Stimulated activated CD8-positive, alpha-beta memory T cell treated with anti-CD3 and anti-CD28 coated beads, Interleukin-2, amount 100 ng/mL, for 1 hour (primary cell): ENCODE measurements at places on chromosomes 6 and 20.

GRCh38 chr6:24272553-24272952, 85.3 kb downstream of the DCDC2 start:
- no peak for DNase-seq

GRCh38 chr6:154511791-154512190, 1.3 kb upstream of the CNKSR3 start:
- no peak for DNase-seq

DNA sequence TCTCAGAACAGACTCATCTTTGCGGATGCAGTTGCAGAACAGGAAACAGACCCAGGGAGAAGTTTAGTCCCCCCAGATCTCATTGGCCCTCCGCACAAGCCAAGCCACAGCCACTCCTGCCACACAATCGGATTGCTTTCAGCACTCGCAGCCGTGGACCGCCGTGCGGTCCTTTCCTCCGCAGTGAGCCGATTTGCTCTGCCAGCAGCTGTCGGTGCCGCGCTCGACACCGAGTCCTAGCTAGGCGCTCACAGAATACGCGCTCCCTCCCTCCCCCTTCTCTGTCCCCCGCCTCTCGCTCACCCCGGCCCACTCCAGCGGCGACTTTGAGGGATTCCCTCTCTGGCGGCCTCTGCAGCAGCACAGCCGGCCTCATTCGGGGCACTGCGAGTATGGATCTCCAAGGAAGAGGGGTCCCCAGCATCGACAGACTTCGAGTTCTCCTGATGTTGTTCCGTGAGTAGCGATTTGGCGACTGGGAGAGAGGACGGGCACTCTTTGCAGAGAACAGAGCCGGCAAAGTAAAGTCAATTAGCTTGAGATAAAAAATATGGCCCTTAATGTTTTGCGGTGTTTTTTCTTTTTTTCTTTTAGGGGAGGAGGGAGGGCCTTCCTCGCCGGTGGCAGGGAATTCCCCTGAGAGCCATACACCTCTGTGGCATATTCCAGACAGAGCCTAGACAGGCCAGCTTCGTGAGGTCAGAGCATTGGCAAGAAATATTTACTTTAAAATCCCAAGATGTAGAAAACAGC, at the start of gene LAMP5:
Gene LAMP5 (plus strand): TSS at position 130 of the 753 bp plus-strand sequence. CDS start 263 bp downstream, at position 393.
- no peak for DNase-seq

- no peak for DNase-seq
Measured at GRCh38 chr20:52071136-52071535, 120.4 kb downstream of the ZFP64 start.

DNA sequence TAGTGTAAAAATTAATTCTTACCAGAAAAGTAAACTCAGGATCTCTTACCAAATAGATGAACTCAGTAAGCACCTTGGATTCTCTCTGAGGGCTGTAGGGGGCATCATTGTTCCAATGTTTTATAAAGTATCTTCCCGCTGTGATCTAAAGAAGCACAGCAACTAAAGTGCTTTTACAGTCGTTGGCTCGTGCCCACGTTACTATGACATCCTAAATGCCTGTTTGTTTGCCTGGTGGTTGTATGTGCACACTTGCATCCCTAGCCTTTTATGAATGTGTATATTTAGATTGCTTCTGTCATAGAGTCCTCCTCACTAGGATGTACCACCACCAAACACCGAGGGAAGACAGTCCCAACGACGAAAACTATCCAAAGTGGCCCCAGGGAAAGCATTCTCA, 34.5 kb downstream of the SLX4IP start:
- DNase-seq, result no peak

GRCh38 chr6:147238906-147239305, 34.7 kb downstream of the STXBP5 start:
- no peak for DNase-seq

DNA sequence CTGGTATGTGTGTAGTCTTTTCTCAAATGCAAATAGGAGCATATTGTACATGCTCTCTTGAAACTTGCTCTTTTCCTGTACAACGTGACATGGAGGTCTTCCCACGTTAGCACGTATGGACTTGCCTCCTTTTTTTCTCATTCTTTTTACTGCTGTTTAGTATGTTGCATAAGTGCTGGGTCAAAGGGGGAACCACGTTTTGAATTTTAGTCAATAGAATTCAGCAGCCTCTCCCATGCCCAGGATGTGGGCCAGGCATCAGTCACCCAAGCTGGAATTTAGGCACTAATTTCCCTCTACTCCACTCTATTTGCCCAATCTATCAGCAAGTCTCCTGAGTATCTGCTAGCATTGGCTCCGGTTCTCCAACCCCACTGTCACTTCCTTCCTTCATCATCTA, 41.5 kb upstream of the RNF24 start:
- no peak for DNase-seq

DNA sequence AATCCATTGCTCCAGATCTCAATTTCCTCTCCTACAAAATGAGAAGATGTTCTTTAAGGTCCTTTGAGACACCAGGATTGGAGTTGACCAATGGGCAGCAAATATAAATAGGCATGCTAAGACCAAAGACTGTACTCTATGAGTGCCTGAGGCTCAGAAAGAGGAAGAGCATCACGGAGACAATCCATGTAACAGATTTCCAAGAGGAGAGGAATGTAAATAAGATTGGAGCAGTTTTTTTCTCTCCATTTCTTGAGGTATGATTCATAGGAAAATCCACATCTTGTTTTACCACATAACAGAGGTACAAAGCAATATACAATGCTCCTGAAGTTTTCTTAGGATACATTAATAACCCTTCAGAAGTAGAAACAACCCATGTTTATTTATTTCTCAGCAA, 109.8 kb downstream of the UBE3D start:
- no peak for DNase-seq

GRCh38 chr6:38739532-38739931, 24.4 kb downstream of the DNAH8 start:
- no peak for DNase-seq

- no peak for DNase-seq
Measured at GRCh38 chr6:156848123-156848522, 70.9 kb downstream of the ARID1B start.

DNA sequence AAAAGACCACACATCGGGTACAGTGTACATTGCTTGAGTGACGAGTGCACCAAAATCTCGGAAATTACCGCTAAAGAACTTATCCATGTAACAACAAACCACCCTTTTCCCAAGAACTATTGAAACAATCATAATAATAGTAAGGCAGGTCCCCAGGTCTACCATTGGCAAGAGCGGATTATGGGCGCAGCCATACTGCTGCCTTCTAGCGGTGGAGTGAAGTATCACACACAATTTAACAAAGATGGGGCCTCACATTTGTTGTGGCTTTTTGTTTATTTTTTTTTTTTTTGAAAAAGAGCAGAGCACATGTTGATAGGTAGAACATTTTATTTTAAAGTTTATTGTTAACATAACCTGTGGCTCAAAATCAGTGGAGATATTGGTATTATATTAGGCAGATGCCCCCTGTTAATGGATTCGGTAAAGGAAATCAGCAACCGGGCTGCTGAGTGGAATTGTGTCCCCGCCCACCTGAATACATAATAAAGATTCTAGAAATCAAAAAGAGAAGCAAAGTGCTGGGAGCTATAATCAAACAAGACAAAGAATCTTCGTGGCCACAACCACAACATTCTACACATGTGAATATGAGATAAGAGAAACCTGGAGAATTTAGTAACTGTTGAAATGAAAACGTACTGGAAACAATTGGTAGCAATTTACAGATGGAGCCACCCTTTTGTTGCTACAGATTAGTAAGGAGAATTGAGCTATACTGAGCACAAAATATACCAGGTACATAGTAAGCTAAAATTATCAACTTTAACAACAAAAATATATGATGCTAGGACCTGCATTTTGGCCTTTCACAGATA, 94.2 kb upstream of the EXOC2 start:
- no peak for DNase-seq

- no peak for DNase-seq
Measured at GRCh38 chr6:15626878-15627674, 35.8 kb downstream of the DTNBP1 start.

GRCh38 chr20:24693466-24694156, 224.2 kb downstream of the SYNDIG1 start:
- no peak for DNase-seq

GRCh38 chr6:156994215-156995076, 217.3 kb downstream of the ARID1B start:
- DNase-seq, result no peak

DNA sequence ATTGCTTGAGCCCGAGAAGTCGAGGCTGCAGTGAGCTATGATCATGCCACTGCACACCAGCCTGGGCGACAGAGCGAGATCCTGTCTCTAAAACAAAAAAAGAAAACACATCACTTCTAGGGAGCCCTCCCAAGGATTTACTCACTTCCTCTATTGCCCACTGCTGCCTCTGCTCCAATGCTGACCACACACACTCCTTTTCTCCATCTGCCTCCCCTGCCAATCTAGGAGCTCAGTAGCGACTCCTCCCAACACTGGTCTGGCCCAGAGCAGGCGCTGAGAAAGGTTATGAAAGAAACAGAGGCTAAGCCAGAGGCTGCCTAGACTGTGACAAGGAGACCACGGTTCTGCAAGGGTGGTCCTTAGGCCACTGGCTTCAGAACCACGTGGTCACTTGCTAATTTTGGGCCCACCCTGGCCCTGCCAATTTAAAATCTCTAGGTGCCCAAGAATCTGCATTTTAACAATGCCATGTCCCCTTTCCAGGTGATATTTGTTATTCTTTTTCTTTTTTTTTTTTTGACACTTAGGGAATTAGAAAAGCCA, 1.3 kb upstream of the E2F1 start:
- no peak for DNase-seq

GRCh38 chr6:14664621-14665315, 547.2 kb downstream of the CD83 start:
- no peak for DNase-seq

DNA sequence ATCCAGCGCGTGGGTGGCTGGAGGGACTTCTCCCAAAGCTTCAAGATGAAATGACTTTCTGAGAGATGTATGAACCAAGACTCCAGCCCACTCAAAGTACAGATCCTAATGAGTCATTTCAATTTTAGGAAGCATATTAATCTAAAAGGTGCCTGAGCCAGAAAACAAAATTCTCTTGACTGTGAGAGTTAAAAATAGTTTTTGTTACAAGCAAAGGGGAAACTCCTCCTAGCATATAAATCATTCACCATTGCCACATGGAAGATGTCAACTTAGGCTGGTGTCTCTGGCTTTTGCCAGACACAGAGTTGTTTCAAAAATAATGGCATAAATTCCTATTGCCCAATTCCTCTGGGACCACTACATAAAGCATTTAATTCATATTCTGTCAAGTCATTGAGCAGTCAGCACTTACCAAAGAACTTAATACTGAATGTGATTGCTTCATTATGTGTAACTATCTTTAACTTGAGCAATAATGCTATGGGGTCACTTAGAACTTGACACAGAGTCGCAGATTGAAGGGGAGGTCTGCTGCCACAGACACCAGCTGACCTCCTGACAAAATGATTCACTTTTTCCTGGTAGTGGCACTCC, 280.6 kb downstream of the SLC35F1 start:
- no peak for DNase-seq

DNA sequence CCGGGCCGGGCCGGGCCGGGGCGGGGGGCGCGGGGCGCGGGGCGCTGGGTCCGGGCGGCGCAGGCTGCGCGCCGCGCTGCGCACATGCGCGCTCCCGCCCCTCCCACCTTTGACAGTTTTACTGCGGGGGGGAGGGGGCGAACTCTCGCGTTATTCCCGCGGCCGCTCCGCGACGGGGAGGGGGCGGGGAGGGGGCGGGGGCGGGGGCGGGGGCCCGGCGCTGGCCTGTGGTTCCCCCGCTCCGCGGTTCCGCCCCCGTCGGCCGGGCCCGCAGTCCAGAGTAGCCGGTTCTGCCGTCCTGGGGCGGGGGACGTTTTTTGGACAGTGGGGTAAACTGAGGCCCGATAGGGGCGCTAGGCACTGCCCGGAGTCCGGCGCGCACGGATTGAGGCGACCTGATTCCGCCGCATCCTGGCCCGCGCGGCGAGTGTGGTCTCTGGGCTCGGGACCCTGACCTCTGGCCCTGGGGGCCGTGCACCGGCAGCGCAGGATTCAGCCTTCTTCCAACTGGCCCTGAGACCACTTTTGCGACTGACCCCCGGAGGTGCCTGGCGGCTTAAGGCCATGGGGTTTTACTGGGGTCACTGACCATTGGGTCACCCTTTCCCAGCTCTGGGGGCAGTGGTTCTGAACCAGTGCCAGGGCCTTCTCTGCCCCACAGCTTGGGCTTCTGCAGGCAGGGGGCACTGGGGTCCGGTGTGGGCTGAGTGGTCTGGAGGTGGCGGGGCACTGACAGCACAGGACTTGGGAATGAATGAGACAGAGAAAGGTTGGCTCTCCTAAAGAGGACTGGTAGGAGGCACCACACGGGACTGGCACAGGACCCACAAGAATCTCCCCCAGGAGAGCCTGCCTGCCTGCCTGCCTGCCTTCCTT, at the start of gene ZNF512B:
Gene ZNF512B (minus strand): TSS at position 93 of the 876 bp plus-strand sequence. CDS start 1,980 bp downstream, outside the sequence.
- DNase-seq, result no peak
